ENCODE measurements at places on chromosomes 5 and 9.

GRCh38 chr9:72539824-72540347, 18.5 kb downstream of the TMC1 start:
- DNase-seq = no peak

- DNase-seq = no peak
These were observed 72.0 kb downstream of the NUP214 start for GRCh38 chr9:131197160-131197911.

DNA sequence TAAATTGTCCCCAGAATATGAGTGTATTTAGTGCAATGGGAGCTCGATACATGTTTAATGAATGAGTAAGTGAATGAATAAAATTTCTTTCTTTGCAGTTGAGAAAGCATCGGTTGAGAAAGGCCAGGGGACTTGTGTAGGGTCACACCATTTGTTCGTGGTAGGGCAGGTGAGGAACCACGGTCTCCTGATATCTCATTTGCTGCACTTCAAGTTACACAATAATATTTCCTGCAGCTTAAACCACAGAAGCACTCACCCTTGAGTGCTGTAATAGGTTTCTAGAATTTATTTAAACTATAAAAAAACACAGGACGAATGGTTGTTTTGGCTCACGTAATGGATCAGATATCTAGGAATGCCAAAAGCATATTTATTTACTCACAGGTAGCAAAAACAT, 429.8 kb downstream of the SPATA31D1 start:
- no peak for DNase-seq

DNA sequence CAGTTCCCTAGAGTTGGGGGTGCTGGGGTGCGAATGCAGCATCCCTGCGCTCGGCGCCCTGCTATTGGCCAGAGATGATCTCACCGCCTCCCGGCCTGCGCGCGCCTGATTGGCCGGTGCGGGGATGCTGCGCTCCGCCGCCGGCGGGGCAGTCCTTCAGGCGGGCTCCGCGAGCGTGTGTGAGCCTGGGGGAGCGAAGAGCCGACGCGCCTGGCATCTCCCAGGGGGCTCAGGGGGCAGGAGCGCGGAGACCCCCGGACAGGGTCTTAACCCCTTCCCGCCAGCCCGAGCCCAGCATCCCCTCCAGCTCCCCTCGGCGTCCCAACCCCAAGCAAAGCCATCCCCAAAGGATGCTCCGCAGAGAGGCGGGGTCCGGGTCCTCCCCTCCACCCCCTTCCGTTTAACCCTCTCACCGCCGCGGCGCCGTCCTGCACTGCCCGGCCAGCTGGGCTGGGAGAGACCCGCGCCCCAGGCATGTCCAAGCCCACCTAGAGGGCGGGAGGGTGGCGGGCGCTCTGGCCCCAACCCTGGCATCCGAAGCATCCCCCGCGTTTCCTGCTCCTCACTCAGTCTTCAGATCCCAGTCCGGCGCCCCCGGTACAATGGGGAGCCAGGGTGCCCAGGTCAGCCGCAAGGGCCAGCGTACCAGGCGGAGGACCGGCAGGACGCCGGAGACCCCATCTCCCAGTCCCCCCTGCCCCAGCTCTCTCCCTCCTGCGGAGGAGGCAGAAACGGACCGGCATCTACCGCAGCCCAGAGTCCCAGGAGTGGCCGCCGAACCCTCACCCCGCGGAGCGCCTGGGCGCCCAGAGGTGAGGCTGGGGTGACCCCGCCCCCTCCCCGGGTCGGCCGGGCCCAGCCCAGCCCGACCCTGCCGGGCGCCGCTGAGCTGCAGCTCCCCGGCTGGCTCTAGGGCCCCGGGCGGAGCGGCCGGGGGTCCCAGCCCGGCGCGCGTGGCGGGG, 19.3 kb upstream of the TOR2A start:
- DNase-seq = no peak

GRCh38 chr5:91140657-91141056, 242.5 kb downstream of the ARRDC3 start:
- DNase-seq = no peak

DNA sequence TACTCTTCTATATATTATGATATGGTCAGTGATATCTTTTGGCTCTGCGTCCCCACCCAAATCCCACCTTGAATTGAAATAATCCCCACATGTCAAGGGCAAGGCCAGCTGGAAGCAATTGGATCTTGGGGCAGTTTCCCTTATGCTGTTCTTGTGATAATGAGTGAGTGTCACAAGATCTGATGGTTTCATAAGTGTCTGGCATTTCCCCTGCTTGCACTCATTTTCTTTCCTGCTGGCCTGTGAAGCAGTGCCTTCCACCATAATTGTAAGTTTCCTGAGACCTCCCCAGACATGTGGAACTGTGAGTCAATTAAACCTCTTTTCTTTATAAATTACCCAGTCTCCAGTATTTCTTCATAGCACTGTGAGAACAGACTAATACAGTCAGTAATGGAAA, 45.0 kb upstream of the TNC start:
- no peak for DNase-seq

DNA sequence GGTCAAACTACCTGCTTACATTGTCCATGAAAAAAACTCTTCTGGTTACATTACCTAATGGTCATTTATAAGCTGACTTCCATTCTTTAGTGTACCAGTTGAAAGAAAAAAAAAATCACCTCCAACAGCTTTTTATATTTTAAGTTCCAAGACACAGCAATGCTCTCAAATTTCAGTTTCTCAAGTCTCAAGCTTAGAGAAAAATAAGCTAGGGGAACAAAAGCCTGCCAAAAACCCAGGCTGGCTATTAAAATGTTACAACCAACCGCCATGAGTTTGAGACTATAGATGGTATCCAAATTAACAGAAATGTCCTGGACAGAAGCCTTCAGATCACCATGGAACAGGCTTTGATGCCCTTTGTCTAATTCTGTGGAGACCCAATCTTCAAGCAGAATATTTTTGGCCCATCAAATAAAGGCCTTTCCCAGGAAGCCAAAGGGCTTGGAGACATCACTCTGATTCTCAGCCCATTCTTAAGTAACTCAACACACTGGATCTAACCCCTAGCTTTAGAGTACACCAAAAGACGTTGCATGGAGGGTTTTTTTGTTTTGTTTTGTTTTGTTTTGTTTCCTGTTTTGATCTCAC, 343.7 kb downstream of the GLIS3 start:
- no peak for DNase-seq

GRCh38 chr5:5200133-5200532, 60.0 kb downstream of the ADAMTS16 start:
- DNase-seq = no peak

DNA sequence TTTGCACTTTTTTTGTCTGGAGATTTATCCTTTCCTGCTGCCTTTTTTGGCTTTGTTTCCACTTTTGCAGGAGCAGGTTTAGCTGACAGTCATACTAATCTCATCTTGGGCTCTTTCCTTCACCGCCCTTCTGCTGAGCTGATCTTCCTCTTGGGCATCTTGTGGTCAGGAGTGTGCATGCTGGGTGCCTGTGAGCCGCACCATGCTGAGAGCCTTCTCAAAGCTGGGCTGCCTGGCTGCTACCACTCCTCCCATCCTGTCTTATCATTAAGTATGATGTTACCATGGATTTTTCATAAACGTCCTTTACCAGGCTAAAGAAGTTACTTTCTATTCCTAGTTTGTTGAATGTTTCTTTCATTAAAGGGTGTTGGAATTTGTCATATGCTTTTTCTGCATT, 49.5 kb upstream of the MCCC2 start:
- DNase-seq = no peak

GRCh38 chr5:155936520-155937406, 390.2 kb upstream of the SGCD start:
- no peak for DNase-seq

DNA sequence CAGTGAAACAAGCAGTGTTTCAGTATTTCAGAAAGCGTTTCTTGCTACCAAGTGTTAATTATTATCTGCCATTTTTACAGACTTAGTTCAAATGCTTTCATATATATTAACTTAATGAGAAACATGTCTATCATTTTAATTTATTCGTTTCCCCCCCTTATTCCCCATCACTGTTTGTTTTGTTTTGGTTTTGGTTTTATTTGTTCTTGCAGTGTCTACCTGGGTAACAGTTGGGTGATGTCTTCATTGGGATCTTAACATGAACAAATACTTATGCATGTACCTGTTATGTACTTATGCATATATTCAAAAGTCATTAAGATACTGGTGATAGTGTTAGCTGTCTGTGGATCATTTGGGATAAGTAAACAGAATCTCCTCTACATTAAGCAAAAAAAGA, 108.0 kb downstream of the CDC42SE2 start:
- no peak for DNase-seq

DNA sequence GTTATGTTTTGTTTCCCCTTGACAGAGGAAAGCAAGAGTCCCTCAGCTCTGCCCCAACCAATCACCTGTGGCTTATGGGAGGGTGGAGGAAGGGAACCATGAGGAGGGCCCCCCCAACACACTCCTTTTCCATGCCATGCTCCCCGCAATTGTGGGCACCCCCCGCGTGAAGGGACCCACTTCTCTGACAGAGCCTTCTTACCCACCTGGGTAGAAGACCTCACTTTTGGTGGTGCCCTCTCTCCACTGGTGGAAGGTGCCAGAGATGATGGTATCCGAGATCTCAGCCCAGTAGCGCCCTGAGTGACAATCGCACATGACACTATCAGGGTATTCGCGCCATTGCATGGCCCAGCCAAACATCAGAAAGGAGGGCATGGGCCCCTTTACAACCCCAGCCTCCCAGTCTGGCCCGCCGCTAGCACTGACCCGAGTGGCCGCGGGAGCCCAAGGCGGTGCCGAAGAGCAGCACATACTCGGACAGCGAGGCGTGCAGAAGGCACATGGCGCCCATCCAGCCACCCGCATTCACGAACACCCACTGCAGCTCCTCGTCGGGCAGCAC, 714 bp downstream of the SIGMAR1 start:
- no peak for DNase-seq

DNA sequence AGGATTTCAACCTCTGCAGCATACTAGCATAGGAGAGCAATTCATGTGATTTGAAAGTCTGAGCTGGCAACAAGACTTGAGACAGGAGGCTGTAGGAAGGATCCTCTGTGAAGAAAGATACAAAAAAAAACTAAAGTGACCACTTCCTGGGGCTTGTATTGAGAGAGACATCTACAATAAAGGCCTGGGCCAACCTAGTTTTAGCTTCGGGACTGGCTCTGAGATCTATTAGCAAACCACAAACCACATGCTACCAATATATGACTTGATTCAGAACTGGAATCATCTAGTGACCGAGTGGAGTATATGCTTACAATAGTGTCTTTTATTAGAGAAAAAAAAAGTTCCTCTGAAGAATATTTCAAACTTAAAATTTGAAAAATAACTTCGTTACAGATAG, 1448.9 kb upstream of the CDH6 start:
- no peak for DNase-seq

DNA sequence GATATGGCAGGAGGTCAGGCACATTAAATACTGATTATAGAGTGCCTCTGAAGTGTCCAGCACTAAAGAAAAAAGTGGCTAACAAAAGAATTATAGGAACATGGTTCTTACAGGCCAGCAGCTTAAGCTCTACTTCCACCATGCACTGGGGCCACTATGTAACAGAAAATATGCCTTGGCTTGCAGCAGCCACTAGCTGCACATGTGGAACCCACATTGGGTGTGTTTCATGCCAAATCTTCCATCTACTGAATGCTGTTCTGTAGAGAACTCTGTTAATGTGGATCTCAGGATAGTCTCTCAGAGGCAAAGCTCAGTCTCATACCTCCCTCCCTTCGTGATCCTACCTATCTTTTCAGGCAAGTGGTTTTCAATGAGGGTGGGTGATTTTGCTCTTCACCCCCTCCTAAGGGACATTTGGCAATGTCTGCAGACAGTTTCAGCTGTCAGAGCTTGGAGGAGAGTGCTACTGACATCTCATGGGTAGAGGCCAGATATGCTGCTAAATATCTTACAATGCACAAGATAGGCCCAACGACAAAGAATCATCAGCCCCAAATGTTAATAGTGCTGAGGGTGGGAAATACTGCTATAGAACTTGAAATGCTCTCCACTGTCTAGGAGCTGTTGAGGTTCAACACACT, 218.9 kb downstream of the TARS1 start:
- DNase-seq = no peak

DNA sequence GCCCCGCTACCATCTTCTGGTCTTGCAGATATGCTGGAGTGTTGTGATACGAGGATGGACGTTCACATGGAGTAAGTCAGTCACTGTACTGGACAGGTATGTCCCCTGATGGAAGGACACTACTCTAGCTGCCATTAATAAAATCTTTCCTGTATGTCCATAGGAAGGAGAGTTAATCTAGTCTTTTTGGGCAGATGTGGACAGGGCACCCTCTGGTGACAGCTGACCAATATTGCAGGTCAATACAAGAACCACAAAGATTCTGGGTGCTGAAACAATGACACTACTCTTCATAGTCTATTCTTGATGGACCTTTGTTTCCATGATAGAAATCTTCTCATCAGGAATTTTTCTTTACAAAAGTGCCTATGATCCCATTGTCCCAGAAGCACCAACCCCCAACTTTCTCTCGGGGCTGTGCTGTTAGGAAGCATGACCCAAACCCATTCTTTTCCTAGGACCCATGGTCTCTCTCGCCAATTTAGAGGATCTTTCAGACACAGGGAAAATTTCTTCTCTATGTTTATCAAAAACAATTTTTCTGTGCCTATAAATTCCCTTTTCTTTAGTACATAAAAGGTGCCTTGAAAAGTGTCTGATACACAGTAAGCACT, 376.9 kb downstream of the DTWD2 start:
- DNase-seq = no peak

DNA sequence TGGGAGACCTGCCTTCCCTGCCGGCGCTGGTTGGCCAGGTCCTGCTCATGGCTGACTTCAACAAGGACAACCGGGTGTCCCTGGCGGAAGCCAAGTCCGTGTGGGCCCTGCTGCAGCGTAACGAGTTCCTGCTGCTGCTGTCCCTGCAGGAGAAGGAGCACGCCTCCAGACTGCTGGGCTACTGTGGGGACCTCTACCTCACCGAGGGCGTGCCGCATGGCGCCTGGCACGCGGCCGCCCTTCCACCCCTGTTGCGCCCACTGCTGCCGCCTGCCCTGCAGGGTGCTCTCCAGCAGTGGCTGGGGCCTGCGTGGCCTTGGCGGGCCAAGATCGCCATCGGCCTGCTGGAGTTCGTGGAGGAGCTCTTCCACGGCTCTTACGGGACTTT, 10.6 kb downstream of the DIPK1B start:
- DNase-seq = no peak

GRCh38 chr5:148861088-148861487, 34.7 kb downstream of the ADRB2 start:
- DNase-seq = no peak

DNA sequence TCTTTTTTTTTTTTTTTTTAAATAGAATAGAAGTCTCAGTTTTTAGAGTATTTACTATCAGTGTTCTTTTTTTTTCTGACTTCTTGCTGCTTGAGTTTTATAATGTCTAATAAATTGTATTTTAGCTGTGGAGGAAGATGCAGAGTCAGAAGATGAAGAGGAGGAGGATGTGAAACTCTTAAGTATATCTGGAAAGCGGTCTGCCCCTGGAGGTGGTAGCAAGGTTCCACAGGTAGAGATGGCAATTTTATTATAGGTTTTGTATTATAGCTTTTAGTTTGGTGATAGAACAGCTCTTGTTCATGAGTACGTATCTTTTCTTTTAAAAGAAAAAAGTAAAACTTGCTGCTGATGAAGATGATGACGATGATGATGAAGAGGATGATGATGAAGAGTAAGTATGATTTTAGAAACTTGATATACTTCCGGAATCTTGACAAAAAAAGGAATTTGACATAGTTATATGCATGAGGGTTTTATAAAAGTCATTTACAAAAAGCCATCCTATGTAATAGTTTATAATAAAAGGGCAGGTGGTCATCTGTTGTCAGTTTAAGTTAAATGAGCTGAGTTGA, 5.0 kb downstream of the NPM1 start:
- DNase-seq = no peak
